GM06990 (cell line): ENCODE measurements at places on chromosomes 1 and 21.
A peak's percentile ranks its signal among the peaks of the same experiment; 100 is the strongest.

DNA sequence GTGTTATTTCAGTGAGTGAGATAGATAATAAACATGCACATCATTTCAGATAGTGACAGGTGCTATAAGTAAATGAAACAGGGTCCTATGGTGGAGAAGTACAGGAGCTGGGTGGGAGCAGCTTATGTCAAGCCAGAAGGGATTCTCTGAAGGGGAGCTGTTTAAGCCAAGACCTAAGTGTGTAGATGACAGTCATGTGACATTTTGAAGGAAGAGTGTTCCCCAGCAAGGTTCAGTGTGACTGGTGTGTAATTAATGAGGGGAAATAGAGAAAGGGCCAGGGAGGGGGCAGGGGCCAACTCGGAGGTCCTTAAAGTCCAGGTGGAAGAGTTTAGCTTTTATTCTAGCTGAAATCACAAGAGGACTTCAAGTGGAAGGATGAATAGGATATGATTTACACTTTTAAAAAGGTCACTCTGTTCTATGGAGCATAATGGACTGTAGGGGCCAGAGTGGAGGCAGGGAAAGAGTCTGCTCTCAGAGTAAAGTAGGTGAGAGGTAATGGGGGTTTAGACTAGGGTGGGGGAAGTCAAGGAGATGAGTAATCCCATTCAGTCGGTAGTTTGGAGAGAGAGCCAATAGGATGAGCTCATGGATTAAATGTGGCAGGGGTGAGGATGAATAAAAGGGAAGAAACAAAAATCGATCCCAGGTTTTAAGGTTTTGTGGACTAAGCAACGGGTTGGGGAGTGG is 243.1 kb downstream of the CACNA1E start:
- no peak for DNase-seq

- no peak for DNase-seq
Measured at GRCh38 chr1:164433141-164433817, 125.7 kb upstream of the PBX1 start.

DNA sequence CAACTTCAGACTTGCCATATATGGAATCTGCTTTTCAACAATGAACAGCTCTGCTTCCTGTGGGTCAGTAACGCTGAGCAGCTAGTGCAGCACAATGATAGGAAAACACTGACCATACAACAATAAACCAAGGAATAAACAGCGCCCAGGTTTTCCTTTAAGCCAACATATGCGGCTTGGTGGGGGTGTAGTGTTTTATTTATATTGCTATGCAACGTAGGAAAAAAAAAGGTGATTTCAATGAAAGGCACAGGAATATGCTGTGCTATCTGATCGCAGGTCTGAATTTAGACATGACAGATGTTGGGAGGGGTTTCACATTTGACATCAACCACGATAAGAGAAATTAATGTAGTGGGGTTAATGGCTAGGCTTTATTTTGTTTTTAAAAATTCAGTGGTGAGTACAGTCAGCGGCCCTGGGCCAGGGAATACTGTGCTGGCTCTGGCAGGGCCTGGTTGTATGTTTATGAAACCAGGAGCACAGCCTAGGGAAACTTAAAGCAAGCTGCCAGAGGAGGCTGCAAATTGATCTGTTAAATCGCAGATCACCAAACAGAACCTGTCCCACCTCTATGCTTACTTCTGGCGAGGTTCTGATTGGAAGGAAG is 4.3 kb downstream of the TSPAN2 start:
- no peak for DNase-seq

- DNase-seq: no peak
Measured at GRCh38 chr1:110710314-110710713, 35.6 kb upstream of the KCNA3 start.

DNA sequence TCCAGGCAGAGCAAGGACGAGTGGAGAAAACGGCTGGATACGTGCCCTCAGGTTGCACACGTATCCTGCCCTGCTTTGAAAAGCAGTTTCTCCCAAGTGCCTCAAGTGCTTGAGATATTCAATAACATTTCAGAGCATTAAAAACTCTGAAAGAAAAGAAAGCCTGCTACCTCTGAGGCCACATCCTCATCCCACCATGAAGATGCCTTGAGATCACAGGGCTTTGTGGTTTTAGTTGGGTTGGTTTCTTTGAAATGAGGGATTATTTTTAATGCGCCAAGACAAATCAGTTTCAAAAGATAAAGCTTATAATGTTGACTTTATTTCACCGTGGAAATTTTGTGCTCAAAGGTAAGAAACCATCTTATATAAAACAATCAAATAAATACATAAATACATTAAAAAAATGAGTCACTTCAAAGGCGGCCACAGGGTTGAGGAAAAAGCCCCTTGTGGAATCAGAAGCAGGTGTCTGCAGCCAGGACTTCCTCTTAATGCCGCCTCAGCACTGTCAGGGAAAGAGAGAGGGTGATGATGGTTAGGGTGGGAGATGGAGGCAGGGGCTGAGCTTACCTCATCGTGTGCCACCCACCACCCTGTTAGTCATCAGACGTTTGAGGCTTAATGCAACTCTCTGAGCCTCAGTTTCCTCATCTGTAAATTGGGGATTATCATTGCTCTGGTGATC is 1.4 kb downstream of the NPPB start:
- no peak for DNase-seq

DNA sequence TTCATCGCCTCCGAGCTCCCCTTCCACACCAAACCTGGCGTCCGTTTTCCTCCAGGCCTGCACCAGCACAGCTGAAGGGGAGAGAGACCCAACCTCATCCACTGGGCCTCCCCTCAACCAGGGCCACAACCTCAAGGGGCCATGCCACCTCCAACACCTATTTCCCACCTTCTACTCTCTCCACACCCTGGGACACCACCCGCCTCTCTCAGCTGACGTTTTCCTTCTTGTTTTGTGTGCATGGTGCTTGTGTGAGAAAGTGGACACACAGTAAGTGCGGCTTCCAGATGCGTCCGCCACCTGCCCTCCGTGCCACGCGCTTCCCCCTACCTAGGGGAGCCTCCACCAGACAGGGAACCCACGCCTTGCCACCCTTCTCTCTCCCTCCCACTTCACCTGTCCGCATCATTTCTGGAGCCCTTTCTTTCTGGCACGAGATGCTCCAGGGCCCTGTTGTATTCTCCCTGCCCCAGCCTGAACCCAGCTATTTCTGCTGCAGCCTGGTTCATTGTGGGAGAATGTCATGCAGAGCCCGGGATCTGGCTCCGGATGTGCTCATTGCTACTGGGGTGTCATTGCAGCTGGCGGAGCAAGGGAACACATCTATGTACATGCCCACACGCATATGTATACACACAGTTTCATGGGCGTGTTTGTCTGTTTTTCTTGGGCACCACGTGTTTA is 1.3 kb upstream of the GNB1 start:
- no peak for DNase-seq

- DNase-seq: no peak
Measured at GRCh38 chr1:66253330-66253921, 280.5 kb upstream of the SGIP1 start.

- DNase-seq: no peak
Measured at GRCh38 chr1:96474985-96475743, 246.4 kb upstream of the PTBP2 start.

DNA sequence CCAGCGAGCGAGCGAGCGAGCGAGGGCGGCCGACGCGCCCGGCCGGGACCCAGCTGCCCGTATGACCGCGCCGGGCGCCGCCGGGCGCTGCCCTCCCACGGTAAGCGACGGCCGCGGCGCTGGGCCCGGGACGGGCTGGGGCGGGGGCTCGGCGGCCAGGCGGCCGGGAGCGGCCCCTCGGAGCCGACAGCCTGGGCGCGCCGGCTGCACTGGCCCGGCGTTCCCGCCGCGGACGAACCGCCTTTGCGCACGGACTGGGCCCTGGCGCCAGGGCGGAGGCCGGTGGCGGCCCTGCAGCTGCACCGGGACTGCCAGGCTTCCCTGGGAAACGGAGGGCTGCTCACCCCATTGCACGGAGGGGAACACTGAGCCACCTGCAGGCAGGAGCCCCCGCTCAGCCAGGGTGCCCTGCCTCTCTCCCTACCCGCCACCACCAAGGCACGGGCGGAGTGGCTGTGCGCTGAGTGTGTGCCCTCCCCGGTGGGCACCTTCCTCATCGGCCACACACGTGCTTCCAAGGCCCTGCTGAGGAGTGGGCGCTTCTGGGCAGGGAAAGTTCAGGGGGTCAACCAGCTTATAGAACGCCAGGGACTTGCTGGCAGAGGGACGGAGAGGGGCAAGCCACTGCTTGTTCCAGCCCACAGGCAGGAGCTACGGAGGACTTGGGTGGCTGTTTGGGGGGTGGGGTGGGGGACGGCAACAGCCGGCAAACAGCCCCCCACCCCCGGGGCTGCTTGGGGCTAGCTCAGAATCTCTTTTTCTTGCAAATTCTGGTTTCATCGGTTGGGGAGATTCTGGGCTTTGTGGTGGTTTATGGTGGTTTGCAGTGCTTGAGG is 532 bp downstream of the CSF1 start:
- DNase-seq: peak; percentile 50

- peak; percentile 59 for DNase-seq
Measured at GRCh38 chr21:45209685-45210284, 77.9 kb downstream of the POFUT2 start.

GRCh38 chr1:222994511-222995235 is 148.4 kb downstream of the TLR5 start:
- DNase-seq: no peak

DNA sequence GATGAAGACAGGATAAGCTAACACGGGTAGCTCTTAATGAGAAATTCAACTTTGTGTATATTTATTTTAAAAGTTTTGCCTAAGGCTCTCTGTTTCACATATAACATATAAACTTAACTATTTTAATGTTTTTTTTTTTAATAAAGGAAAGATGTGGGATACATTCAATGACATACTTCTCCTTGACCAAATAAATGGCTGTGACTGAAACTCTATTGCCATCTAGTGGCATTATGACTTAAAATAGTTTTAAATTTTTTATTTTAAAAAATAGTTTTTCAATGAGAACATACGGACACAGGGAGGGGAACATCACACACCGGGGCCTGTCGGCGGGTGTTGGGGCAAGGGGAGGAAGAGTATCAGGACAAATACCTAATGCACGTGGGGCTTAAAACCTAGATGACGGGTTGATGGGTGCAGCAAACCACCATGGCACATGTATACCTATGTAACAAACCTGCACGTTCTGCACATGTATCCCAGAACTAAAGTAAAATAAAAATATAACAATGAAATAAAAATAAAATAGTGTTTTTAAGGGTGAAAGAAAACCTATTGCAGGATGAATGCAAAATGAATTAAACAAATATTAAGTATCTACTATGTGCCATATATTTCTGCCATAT is 83.4 kb downstream of the LYST start:
- DNase-seq: no peak

GRCh38 chr21:41739936-41740335 is 26.9 kb downstream of the RIPK4 start:
- no peak for DNase-seq

- no peak for DNase-seq
Measured at GRCh38 chr1:67818725-67819301, 14.5 kb downstream of the GNG12 start.

DNA sequence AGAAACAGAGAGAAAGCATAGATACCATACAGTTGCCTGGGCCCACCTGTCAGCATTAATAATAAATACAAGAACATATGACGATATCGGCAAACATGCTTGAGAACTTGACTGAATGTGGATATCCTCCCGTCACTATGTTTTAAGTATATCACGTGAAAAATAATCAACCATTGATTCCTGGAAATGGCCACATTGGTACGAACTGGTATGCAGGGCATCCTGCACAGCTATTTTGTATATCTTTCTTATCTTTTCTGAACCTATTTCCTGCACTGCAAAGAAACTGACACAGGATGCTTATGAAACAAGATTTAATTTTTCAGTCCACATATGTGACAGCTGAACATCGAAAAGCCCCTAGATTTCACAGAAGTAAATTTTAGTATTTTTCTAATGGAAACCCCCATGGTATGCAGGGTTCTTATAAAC is 22.8 kb upstream of the RGS1 start:
- peak; percentile 46 for DNase-seq

- DNase-seq: no peak
Measured at GRCh38 chr1:234473118-234473517, 5.9 kb downstream of the TARBP1 start.

DNA sequence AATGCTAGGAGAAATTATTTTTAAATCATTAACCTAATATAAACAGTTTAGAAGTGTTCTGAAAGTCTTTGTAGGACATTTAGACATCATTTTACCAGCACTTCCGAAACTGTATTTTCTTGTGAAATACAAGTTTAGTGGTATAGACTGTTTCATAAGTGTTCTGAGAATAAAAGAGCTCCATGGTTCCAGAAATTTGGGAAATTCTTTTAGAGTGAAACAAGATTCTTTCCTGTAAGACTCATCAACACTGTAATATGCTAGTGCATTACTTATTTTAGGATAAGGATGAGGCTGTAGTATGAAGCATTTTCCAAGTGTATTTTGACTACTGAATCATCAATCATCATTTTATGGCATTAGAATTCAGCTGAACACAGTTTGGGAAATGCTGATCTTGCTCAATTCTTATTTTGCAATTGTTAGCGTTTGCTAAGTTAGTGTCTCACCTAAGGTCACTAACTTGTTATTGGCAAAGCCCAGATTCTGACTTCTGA is 73.4 kb downstream of the CEP350 start:
- no peak for DNase-seq

GRCh38 chr1:232319072-232319471 is 310.9 kb downstream of the SIPA1L2 start:
- DNase-seq: no peak

DNA sequence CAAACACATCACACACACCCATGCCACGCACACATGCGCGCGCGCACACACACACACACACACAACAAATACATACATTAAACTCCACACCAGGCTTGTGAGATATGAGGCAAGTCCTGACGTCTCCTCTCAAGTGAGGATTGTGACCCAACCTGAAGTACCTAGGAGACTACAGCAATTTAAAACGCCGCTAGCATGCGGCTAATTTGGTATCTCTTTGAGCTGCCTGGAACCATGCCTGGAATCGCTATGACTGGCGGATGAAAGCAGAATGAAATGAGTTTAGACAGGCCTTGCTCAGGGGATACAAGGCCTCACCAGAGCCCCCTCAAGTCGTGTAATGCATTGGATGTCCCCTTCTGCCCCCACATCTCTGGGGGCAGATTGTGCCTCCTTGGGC is 1.6 kb upstream of the RAB7B start:
- no peak for DNase-seq

DNA sequence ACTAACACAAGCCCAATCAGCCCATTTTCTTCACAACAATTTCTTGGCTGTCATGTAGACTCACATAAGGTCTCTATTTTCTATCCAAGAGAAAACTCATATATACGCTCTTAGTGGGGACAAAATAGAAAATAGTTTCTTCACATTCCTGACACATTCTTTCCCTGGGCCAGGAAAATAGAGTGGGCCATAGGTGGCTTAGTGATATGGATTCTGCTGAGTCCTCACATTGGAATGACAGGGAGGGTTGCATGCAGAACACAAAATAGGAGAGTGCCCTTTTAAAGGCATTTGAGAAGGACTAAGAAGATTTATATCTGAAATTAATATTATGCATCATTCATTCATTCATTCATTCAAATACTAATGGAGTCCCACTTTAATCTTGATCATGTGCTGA is 207.7 kb downstream of the LYPLAL1 start:
- DNase-seq: no peak

- no peak for DNase-seq
Measured at GRCh38 chr1:157499521-157499920, 52.8 kb downstream of the FCRL5 start.

- no peak for DNase-seq
Measured at GRCh38 chr1:20255666-20256065, 35.0 kb upstream of the VWA5B1 start.

- no peak for DNase-seq
Measured at GRCh38 chr1:181187337-181188126, 99.0 kb downstream of the IER5 start.
